ENCODE measurements at places on chromosomes 5 and 9.

- no peak for DNase-seq
Observed at GRCh38 chr9:84903963-84904362, 234.4 kb downstream of the NTRK2 start.

DNA sequence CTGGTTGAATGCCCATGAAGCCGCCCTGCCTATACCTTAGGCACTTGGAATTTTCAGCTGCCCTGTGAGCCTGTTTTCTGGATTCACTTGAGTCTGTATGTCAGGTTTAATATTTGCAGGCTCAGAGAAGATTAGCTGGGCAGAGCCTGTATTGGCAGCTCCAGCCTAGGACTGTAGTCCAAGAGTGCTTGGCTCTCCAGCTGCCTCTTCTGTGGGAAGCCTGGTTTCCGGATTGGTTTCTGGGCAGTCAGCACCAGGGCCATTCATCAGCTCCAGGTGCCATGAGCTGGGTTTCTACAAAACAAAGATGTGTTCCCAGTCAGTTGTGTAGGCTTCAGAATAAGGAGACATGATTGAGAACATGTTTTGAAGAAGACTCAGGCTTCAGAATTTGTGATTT is 90.1 kb downstream of the ARHGAP26 start:
- no peak for DNase-seq

DNA sequence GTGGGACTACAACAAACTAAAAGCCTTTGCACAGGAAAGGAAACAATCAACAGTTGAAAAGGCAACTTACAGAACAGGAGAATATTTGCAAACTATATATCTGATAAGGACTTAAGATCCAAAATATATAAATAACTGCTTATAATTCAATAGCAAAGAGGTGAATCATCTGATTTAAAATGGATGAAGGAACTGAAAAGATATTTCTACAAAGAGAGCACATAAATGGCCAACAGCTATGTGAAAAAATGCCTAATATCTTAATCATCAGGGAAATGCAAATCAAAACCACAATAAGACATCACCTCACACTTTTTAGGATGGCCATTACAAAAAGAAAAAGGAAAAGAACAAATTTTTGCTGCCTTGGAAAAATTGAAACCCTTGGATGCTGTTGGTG is 100.4 kb downstream of the LURAP1L start:
- DNase-seq, result no peak

DNA sequence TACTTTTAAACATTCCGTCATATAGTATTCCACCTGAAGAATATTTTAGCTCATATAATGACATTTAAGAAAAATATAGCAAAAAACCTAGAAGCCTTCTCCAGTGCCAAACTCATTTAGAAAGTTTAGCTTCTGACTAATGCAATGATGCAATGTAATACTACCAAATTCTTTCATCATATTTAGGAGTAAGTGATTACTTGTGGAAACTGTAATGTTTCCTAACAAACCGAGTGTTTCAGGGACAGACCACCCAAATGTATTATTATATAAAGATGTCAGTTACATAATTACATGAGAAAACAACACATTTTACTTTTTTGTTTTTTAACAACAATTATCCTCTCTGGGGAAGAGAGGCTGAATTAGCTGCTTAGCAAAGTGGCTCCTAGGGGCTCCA is 316.2 kb downstream of the ARL15 start:
- no peak for DNase-seq

- no peak for DNase-seq
Observed at GRCh38 chr5:83785176-83785668, 64.6 kb upstream of the HAPLN1 start.

Data from T-helper 17 cell (primary cell).